ENCODE measurements at places on chromosomes 2 and 18.

- DNase-seq = no peak
Observed at GRCh38 chr2:151718247-151718646, 16.0 kb downstream of the NEB start.

DNA sequence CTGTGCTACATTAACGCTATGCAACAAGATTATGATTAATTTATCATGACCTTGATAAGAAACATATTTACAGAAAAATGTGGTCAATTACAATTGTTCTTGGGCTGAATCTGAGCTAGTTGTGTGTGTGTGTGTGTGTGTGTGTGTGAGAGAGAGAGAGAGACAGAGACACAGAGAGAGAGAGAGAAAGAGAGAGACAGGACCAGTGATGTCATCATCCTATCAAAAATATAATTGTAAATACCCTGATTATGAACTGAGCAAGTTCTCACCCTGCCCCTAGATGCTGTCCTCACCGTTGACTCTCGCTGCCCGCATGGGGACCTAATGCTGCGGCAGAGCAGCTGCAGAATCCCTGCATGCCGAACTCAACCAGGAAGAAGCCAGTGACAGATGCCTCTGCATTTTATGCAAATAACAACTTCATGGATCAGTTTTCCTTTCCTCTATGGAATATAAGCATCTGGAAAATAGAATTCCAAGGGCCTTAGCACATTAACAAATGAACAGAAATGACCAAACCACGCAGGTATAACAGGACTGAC is 512.5 kb downstream of the PLCL1 start:
- no peak for DNase-seq

GRCh38 chr2:108594982-108595464 is 60.8 kb downstream of the LIMS1 start:
- DNase-seq = no peak

GRCh38 chr2:12856934-12857601 is 140.3 kb downstream of the TRIB2 start:
- peak; percentile 26 for DNase-seq

DNA sequence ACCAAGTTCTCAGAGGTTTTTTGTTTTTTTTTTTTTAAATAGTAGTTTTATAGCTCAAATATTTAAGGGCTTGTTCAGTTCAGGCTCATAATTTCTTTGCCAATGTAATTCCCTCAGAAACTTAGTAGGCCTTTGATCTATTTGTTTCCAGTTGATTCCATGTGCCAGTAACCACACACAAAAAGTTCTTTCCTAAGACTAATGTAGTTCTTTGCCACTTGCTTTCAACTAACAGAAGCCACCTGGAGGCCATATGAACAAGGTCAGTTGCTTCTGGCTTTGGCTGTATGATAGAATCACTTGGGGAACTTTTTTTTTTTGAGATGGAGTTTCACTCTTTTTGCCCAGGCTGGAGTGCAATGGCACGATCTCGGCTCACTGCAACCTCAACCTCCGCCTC is 100.7 kb downstream of the DTNB start:
- DNase-seq = no peak

All from activated CD8-positive, alpha-beta memory T cell treated with anti-CD3 and anti-CD28 coated beads, Interleukin-2, amount 50 U/mL, for 4 hours (primary cell).